ENCODE measurements at places on chromosomes 5 and 9. TPM values are rescaled to one million over a fixed set of nuclear protein-coding genes. Genes with fewer than 3 reads are reported as not detected.

SPEF2 gene
- total RNA-seq: 1.1 TPM

GRCh38 chr9:36392489-36392888 is 7.6 kb downstream of the RNF38 start:
- no peak for DNase-seq

GRCh38 chr9:71916834-71917534 is 5.5 kb downstream of the C9orf85 start:
- no peak for DNase-seq

SPINK4 gene
- total RNA-seq: not detected

MEIKIN gene
- total RNA-seq: not detected

GPR151 gene
- not detected for total RNA-seq

GRCh38 chr5:124876566-124876965 is 130.1 kb upstream of the ZNF608 start:
- no peak for DNase-seq

DNA sequence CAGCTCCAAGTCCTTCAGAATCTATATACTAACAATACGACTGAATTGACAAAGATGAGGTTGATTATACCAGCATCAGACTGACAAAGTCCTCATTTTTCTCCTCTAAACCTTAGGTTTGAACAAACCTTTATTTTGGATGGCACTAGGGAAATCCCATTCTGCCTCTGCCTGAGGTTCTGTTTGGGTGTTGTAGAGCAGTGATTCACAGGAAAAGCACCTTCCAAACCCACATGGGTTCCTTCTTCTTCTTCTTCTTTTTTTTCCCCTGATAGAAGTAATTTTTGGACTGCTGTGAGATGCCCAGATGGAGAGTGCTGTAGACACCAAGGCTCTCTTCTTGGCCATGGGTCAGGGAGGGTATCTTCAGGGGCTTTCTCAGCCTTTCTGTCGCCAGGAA is 164.9 kb upstream of the PAPPA start:
- no peak for DNase-seq

DNA sequence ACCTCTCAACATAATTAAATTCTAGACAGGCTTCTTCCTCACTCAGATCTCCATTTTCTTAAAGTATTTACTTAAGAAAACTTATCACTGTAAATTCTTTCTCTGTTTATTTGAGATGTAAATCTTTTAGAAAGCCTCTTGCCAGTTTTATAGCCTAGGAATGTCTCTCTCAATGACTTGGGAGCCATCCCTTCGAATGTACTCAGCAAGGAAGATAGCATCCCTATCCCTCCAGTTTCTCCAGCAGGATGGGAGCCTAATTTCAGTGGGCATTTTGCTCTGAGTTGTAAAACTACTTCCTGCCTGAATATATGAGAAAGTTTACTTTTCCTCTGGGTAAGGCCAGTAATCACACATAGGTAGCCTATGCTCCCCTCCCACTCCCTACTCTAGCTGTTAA is 558.5 kb upstream of the ARRDC3 start:
- no peak for DNase-seq

GRCh38 chr9:26656003-26656870 is 236.4 kb downstream of the CAAP1 start:
- no peak for DNase-seq

DNA sequence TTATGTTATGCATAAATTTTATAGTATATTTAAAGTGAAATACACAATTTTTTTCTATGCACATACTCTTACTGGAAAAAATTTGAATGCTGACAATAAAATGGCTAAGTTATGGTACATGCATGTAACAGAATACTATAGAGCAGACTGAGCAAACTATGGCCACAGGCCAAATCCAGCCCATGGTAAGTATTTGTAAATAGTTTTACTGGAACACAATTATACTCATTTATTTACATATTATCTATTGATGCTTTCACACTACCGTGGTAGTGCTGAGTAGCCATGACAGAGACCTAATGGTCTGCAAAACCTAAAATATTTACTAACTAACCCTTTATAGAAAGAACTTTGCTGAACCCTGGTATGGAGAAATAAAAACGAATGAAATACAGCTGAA is 45.7 kb downstream of the TEX10 start:
- no peak for DNase-seq

DNA sequence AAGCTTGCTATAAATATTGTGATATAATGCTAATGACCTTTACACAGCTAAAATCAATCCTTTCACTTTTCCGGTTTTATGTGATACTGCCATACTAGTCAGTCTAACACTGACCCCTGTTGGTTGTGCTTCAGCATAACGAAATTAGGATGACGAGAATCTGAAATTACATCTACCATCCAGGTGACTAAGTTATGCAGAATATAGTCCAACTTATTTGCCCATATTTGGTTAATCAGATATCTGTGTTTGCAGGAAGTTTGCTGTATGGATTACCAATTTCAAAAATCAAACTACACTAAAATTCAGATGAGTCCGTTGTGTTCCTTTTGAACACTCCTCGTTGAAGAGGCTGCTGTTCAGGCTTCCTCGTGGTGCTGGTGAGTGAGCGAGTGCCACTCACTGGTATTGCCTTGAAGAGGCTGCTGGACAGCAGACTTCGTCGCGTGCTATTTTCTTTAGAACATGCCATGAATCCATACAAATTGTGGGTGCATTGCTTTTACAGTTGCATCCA is 32.5 kb downstream of the TENT4A start:
- DNase-seq: no peak
